ENCODE measurements at places on chromosomes 6 and 20. TPM values are rescaled to one million over a fixed set of nuclear protein-coding genes. Genes with fewer than 3 reads are reported as not detected.

DNA sequence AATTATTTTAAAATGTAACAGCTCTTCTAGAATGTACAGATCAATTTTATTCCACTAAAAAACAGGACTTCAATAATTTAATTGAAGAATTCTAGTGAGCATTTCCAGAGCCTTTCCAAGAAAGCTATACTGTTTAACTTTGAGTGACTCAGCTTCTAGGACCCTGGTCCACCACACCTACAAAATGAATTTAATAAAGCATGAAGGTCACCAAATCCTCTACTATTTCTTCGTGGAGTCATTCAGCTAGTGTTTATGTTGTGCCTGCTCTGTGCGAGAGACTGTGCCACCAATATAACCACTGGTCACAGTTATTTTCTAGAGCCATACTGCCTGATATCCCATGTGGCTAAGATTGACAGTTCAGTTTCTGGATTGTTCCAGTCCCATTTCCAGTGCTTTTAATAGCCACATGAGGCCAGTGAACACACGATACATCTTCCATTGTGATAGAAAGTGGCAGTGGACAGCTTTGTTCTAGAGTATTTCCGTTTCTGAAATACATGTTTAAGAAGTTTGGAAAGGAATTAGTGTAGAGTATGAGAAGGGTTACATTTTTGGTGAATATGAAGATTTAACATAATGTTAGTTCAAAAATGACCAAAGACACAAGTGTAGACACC, 160.7 kb downstream of the MTHFD1L start:
- no peak for DNase-seq

The GPX5 gene
- total RNA-seq: not detected

GRCh38 chr6:45473121-45473993, 95.6 kb upstream of the SUPT3H start:
- DNase-seq: no peak

DNA sequence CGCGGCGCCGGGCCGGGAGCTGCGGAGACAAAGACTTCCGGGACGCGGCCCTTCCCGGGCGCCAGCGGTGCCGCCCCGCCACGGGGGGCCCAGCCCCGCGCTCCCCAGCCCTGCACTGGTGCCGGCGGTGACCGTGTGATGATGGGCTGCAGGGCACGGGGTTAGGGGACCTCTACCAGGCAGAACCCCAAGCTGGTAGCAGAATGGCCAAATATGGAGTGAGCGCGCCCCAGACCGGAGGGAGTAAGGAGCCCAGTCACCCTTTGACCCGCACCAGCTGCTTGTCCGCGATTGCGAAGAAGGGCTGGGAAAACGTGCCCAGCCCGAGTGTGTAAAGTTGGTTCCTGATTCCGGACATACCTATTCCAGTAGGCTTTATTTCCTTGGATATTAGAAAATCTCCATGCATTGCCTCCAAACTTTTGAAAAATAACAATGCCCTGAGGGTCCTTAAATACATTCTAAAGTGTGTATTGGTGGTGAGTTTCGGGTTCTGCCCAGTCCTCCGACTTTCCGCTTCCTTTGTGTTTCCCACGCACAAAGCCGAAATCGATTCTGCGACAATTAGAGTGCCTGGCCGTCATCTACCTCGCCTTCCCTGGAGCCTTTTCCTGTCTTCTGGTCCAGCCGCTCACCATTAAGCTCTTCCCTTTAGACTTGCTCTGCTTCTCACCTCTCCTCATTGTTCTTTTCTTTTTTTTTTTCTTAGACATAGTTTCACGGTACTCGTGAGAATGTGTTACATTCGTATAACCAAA, 1.1 kb downstream of the ABRACL start:
- peak; percentile 84 for DNase-seq

GRCh38 chr6:5995658-5995948, 11.1 kb downstream of the NRN1 start:
- DNase-seq: no peak

The TGM2 gene
- 193 TPM for total RNA-seq

GRCh38 chr6:157993076-157993475, 11.4 kb downstream of the SYNJ2 start:
- DNase-seq: no peak

DNA sequence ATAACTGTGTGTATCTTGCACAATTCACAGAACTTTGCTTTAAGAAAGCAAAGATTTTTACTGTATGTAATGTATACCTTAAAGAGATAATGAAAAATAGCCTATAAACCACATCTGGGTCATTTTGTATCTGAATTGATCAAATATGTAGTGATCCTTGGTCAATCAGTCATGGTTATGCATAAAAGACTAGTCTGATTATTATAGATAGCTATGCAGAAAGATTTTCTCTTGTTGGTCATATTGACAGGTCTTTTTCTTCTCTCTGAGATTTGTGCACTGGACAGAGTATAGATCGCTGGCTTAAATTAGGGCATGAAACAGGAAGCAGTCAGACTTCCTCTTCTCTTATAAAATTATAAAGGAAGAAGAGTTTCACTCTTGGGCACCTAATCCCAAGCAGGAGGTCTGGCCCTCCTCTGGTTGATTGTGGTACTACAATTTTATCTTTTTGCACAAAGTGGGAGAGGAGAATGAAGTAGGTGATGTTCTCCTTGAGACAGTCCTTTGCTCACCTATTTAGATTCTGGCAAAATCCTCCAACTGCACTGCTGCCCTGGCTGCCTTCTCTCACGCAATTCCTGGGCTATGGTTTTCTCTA, 380.9 kb upstream of the RGS17 start:
- DNase-seq: no peak

GRCh38 chr20:6007094-6007528, 46.7 kb downstream of the LRRN4 start:
- no peak for DNase-seq

GRCh38 chr20:54379893-54380584, 95.4 kb upstream of the DOK5 start:
- no peak for DNase-seq

GRCh38 chr6:148629592-148630465, 117.0 kb upstream of the UST start:
- DNase-seq: no peak

DNA sequence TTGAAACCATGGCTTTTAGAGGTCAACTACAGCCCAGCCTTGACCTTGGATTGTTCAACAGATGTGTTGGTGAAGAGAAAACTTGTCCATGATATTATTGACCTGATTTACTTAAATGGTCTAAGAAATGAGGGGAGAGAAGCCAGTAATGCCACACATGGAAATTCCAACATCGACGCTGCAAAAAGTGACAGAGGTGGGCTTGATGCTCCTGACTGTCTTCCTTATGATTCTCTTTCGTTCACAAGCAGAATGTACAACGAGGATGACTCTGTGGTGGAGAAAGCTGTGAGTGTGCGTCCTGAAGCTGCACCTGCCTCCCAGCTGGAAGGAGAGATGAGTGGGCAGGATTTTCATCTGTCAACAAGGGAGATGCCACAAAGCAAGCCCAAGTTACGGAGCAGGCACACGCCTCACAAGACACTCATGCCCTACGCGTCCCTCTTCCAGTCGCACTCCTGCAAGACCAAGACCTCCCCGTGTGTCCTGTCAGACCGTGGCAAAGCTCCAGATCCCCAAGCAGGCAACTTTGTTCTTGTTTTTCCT, 16.2 kb downstream of the TTLL2 start:
- DNase-seq: no peak

DNA sequence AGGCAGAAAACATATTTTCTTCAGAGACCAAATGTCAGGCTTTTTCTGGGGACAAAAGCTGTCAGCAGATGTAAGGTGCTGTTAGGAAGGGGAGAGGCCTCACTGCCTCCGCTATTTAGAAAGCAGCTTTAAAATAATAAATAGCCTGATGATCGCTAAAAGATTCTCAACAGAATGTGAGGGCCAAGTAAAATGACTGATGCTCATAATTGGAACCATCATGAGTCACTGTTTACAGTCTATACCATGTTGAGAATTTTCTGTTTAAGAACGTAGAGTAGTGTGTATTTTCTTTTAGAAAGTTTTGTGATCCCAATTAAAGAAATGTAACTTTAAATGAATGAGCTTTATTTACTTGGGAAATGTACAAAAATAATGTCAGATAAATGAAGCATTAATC, 220.0 kb downstream of the CLIC5 start:
- DNase-seq: no peak

DNA sequence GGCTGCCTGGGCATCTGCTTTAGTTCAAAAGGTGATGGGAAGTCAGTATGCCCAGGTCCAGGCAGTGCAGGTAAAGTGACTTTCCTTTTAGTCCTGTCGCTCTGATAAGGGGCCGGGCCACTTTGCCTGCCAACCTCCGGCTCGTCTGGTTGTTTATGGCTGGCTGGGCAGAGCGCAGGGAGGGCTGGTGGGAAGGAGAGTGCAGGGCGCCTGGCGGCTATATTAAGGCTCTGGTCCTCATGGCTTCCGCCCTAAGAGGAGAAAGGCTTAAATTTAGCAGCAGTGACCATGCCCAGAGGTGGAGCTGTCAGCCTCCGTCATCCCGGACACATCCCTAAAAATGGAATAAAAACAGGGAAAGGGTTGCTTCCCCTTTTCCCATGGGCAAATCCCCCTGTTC, 14.6 kb downstream of the GATA5 start:
- DNase-seq: no peak

GRCh38 chr6:169254456-169255316, 1.0 kb upstream of the THBS2 start:
- DNase-seq: no peak

GRCh38 chr6:43645613-43645964, 753 bp downstream of the RSPH9 start:
- DNase-seq: no peak

- DNase-seq: no peak
Observed at GRCh38 chr6:40476673-40477072, 110.5 kb downstream of the LRFN2 start.

GRCh38 chr6:142821860-142822259, 123.1 kb downstream of the HIVEP2 start:
- DNase-seq: peak; percentile 85

GRCh38 chr20:3993109-3993508, 22.2 kb downstream of the RNF24 start:
- no peak for DNase-seq

- DNase-seq: no peak
Observed at GRCh38 chr6:161117308-161117707, 125.7 kb downstream of the MAP3K4 start.

DNA sequence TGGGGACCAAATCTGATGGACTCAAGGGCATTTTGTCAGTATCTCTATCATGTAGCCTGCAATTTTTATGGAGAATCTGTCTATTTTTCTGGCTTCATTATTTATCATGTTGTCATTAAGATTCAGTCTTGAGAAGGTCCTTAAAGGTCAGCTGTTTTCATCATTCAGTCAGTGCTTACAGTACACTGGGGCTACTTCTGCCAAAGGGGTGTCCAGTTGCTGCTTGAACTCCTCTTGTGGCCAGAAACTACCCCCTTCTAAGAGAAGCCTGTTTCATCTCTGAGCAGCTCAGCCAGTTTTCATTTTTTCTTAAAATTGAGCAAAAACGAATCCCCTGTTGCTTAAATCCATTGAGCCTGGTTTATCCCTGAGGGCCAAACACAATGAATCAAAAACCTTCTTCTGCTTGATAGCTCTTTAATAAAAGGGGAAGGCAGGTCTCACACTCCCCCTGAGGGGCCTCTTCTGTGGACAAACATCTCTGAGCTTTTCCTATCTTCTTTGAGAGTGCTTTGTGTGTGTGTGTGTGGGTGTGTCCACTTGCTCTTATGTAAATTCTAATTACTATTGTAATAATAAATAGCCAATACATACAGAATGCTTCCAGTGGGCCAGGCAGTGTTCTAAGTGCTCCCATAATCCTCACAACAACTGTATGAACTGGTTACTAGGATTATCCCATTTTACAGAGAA, 172.2 kb downstream of the PLCB1 start:
- no peak for DNase-seq

DNA sequence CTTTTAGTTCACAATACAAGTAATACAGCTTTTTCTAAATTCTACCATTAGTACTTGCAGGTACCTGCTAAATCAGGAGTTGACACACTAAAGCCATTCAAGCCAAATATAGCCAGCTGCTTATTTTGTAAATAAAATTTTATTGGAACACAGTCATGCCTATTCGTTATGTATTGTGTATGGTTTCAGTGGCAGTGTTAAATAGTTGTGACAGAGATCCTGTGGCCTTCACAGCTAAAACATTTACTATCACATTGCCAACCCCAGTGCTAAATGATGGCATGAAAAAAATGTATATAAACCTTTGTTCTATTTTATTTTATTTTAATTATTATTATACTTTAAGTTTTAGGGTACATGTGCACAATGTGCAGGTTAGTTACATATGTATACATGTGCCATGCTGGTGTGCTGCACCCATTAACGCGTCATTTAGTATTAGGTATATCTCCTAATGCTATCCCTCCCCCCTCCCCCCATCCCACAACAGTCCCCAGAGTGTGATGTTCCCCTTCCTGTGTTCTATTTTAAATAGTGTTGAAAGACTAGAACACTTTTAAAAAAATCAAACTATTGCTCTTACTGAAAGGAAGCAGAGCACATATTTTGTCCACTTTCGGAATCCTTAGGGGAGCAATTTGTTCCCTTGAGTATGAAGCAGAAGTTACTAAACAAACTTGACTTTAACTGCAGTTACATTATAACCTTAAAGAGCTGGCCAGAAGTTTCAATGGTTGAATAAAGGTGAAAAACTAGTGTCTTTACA, 115.7 kb downstream of the PRIM2 start:
- no peak for DNase-seq

The MAN1A1 gene
- 116 TPM for total RNA-seq

DNA sequence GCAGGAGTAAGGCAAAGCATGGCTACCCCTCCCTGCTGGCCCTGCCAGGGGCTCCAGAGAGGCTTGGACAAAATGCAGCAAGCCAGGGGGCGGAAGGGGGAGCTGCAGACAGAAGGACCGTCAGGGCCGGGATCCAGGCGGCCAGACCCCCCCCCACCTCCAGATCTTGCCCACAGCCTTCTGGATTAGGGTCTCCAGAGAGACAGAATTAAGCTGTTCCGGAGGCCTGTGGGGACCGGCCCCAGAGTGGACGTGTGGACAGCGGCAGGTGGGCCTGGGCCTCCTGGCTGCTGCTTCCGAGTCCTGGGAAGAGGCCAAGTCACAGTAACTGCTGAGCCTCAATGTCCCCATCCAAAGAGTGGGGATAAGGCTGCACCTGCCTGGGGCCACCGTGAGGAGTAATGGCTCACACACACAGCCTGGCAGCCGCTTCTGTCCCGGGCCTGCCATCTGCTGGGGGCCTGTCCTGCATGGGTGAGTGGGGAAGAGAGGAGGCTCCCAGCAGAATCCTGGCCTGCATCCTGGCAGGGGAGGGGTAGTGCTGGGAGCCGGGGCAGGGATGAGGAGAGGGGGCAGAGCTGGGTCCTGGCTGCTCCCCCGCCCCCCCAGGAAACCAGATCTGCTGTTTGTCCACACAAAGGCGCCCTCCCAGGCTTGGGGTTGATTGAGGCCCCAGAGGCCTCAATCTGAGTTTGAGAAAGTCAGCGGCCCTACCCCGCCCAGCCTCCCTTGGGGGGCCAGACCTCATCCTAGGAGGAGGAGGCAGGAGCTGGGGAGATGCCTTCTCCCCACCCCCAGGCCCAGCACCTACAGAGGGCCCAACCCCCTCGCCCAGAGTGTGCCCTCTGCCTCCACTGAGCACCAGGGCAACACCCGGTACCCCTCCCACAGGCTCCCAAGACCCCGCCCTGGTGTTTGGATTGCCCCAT, 3.9 kb downstream of the LAMA5 start:
- no peak for DNase-seq

The TUBB2A gene
- total RNA-seq: 64.5 TPM

GRCh38 chr20:47508278-47508677, 6.6 kb downstream of the NCOA3 start:
- DNase-seq: no peak
